ENCODE measurements at places on chromosomes 5 and 9.
A peak's percentile ranks its signal among the peaks of the same experiment; 100 is the strongest.

- DNase-seq = no peak
Measured at GRCh38 chr5:44361342-44362001, 27.7 kb downstream of the FGF10 start.

DNA sequence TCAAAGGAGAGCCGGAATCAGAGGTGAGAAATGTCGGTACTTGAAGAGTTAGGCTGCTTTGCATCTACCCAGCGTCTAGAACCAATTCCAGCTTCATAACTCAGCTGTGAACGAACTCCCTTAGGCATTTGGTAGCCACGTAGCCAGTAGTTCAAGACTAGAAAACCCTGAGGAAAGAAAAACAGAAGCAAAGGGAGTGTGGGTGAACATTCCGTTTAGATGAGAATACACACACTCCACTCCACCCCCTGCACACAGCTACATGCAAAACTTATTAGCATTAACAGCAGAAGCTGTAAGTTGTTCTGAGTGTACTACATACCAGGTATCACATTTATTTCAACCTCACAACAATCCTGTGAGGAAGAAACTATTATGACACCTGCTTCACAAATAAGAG is 78.3 kb downstream of the SMIM23 start:
- DNase-seq = no peak

- DNase-seq = no peak
Measured at GRCh38 chr5:168286386-168286785, 5.1 kb upstream of the WWC1 start.

DNA sequence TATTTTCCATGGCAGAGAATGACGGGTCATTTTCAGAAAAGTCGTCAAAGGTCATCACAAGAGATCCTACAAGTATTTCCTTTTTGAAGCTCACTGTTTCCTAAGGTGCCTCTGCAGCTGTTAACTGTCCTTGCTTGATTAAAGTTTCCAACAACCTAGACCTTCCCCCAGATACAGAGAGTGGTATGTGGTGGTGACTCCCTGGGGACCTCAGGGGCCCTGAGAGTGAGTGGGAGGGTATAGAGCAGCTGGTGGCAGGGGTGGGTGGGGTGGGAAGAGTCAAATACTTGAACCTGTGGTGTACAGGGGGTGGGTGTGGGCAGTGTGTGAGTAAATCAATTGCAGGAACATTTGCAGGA is 1.6 kb upstream of the CD72 start:
- no peak for DNase-seq

- no peak for DNase-seq
Measured at GRCh38 chr5:108529381-108529780, 147.5 kb upstream of the FBXL17 start.

DNA sequence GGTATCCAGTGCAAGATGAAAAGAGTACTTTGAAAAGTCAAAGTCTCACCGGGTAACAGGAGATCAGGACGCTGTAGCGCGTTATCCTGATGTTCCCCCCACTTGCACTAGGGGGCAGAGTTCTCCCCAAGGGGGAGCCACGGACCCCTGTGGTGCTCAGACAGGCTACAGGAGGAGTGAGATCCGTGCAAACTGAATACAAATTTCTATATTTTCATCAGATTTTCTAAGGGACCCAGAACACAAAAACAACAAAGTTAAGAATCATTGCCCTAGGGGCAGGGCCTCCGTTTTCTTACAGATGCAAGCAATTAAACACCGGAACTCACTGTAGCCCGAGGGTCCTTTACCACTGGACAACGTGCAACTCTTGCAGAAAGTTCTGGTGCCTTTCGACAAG is 2.0 kb downstream of the MYO10 start:
- DNase-seq = peak; percentile 14

DNA sequence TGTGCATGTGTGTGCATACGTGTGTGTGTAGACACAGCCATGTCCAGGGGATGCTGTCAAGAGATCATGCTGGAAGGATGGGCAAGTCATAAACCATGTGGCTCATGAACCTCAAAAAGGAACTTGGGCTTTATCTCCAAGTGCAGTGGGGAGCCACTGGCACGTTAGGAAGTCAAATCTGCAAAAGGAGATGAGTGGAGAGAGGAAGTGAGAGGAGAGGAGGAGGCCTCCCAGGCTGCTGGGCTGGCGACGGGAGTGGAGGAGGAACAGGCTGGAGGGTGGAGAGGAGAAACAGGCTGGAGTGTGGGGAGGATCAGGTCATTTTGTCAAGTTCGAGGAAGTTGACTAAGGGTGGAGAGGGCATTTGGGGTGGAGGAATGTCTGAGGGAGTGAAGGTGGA is 29.2 kb upstream of the TIFAB start:
- no peak for DNase-seq

GRCh38 chr9:35508069-35508468 is 18.2 kb downstream of the RUSC2 start:
- no peak for DNase-seq

DNA sequence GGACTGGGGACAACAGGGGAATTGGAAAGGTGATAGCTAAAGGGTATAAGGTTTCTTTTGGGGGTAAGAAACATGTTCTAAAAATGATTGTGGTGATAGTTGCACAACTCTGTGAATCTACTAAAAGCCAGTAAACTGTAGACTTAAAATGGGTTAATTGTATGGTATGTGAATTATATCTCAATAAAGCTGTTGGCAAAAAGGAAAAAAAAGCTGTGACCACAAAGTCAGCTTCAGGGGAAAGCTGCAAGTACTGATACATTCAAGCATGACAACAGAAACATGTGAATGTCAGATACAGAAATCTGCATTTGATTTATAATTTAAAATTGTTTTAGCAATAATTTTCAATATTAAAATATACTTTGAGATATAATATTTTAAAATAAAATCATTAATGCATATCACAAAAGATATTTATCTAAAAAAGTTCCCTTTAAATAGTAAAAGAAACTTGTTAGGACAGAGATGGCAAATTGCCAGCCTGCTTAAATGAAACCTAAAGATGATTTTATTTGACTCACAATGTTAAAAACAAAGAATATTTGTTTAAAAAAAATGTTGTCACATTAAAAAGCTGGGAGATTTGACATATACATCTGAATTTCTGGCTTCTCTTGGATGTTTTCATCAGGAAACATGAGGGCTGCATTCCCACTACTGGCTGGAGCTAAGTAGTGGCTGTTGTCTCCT is 66.0 kb downstream of the TBCA start:
- DNase-seq = no peak

DNA sequence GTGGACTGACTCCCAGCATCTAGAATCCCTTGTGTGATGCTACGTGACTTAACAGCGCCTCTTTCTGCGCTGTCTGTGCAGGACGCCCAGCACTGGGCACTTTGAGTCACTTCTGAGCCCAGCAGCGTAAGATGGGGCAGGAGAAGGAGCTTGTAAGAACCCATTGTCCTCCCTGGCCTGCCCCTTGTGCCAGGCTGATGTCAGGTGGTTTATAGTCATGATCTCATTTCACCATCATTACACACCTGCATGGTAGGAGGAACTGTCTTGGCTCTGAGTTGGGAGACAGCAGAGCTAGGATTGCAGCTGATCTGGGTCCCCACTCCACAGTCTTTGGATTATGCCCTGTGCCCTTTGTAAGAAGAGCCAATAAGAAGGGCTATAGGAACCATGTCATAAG is 12.2 kb downstream of the ERGIC1 start:
- no peak for DNase-seq

GRCh38 chr5:133487093-133487492 is 125.2 kb downstream of the FSTL4 start:
- DNase-seq = no peak

GRCh38 chr5:112757468-112758208 is 20.0 kb downstream of the APC start:
- DNase-seq = no peak

GRCh38 chr5:96337048-96337781 is 95.8 kb downstream of the PCSK1 start:
- DNase-seq = no peak

DNA sequence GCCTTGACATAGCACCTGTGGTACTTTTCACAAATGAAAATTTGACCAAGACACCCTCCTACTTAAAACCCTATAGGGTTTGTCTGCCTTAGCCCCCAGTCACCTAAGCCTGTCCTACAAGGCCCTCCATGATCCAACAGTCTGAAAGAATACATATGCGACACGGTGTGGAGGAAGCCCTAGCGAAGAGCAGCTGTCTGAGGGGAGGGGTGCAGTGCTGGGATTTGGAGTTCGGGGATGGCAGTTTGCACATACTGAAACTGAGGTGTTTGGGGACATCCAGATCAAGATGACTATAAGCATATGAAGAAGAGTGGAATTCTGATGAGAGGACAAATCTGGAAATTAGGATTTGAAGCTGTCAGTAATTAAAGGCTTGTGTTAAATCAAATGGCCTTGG is 7.2 kb upstream of the MYORG start:
- DNase-seq = no peak

- no peak for DNase-seq
Measured at GRCh38 chr9:120742951-120743416, 28.7 kb upstream of the MEGF9 start.

GRCh38 chr5:132834057-132834456 is 3.6 kb upstream of the SHROOM1 start:
- no peak for DNase-seq

GRCh38 chr9:37126214-37126788 is 5.9 kb downstream of the ZCCHC7 start:
- no peak for DNase-seq

GRCh38 chr5:140321796-140322195 is 18.9 kb upstream of the PFDN1 start:
- no peak for DNase-seq

DNA sequence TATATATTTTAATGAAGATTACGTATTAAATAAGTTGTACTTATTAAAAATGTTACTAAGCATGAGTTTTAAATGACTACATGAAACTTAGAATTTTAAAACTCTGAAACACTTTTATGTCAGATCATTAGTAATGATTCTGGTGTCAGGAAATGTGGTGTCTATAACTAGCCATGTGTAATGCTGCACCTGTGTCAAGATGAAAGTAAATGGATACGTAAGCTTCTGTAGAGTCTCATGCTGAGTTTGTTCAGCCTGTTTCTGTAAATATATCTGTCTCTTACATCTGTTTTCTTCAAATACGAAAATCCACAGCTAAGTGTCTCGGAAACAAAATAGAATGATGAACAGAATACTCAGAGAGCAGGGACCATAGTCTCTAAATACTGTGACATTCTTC is 278.0 kb upstream of the SMC2 start:
- no peak for DNase-seq

DNA sequence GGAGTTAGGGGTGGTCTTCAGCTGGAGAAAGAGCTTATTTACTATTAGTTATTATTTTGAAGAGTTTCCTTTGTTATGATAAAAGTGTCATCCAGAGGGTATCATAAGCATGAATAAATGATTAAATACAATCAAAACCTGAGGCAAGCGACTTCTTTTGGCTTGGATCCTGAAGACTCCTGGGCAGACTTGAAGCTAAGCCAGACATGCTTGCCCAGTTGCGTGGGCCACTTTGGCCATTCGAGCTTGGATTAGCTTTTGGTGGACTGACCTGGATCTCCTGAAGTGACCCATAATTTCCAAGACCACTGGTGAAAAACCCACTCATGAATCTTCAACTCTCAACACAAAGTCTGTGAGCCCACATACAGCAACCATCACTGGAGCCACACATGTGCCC is 335.8 kb downstream of the NR2F1-AS1 start:
- DNase-seq = no peak

DNA sequence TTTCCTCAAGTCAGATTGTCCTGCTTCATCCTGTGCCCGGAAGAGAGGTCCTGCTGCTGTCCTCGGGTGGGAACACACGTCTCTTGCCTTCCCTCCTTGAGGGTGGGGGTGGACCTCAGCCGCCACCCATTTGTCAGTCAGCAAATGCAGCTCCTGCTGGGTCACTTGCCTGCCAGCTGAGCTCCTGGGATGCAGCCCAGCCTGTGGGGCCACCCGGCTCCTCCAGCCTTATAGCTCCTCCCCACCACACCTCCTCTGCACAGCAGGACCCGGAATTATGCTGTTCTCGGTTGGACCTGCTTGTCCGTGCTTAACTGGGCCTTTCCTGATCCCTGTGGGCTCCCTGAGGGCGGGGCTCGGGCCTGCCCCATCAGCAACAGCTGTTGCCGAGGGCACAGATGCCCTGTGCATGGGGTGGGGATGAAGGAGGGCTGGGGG is 52.7 kb downstream of the RXRA start:
- no peak for DNase-seq

DNA sequence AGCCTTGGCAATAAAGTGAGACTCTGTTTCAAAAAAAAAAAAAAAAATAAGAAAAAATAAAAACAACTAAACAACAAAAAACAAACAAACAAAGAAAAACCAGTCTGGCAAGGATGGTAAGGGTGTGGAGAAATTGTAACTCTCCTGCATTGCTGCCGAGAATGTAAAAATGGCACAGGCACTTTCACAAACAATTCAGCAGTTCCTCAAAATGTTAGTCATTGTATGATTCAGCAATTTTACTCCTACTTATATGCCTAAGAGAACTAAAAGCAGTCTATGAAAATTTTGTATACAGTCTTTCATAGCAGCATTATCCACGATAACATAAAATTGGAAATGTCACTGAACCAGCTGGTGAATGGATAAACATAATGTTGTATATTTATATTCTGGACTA is 280.4 kb downstream of the CDH9 start:
- DNase-seq = no peak

DNA sequence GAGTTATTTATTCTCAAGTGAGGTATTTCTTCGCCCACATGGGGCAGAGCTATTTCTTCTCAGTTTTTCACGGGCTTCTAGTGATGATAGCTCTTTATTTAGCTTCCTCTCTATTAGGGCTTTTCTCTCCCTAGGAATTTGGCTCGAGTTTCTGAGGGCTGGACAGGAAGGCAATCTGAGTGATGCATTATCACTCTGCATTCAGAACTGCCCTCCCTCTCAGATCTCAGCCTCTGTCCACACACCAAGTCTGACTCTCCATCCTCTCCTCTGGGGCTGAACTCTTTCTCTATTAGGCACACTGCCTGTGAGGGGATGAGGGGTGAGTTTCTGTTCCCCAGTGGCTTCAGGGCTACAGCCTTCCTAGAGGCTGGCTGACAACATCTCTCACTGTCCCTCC is 14.9 kb upstream of the SCAMP1 start:
- no peak for DNase-seq

GRCh38 chr9:137956039-137956438 is 78.5 kb downstream of the CACNA1B start:
- DNase-seq = no peak

GRCh38 chr5:50964746-50965653 is 298.6 kb downstream of the PARP8 start:
- DNase-seq = no peak
